ENCODE measurements at places on chromosomes 2 and 18. TPM values are rescaled to one million over a fixed set of nuclear protein-coding genes. Genes with fewer than 3 reads are reported as not detected.

The HTR2B gene
- total RNA-seq, result 13.3 TPM

The DLGAP1 gene
- total RNA-seq, result 3.3 TPM

The DSC2 gene
- 15.5 TPM for total RNA-seq

The UGT1A8 gene
- not detected for total RNA-seq

The RND3 gene
- 115 TPM for total RNA-seq

The RUFY4 gene
- total RNA-seq, result 2.4 TPM

The SP5 gene
- total RNA-seq, result 2.6 TPM

The WDPCP gene
- total RNA-seq, result 19.5 TPM

The CD8B gene
- total RNA-seq, result not detected

The MERTK gene
- 32.4 TPM for total RNA-seq

The RTN4 gene
- 401 TPM for total RNA-seq

The SIX2 gene
- total RNA-seq, result 1.8 TPM

The ITGB6 gene
- not detected for total RNA-seq

The AGXT gene
- total RNA-seq, result not detected

The ADGRF3 gene
- not detected for total RNA-seq

The RAX gene
- not detected for total RNA-seq

The BCL2 gene
- 82.5 TPM for total RNA-seq

The FSHR gene
- not detected for total RNA-seq

The ANXA4 gene
- 102 TPM for total RNA-seq

The CD28 gene
- total RNA-seq, result 30.4 TPM

Data from subcutaneous adipose tissue (tissue), 4 donors.